H4 (cell line): ENCODE measurements at places on chromosomes 3 and 15. TPM values are rescaled to one million over a fixed set of nuclear protein-coding genes. Genes with fewer than 3 reads are reported as not detected.

Gene P2RY13
- total RNA-seq = not detected in 2 replicates

Gene MST1R
- 0.21 TPM in 1 of 2 replicates, not detected in the other for total RNA-seq

Gene ACSBG1
- total RNA-seq = 1.0 and 1.4 TPM in 2 replicates

Gene CDCP1
- 0.12 and 0.31 TPM in 2 replicates for total RNA-seq

Gene NRROS
- 0.02 TPM in 1 of 2 replicates, not detected in the other for total RNA-seq

Gene GOLGA8N
- total RNA-seq = 0.45 and 0.91 TPM in 2 replicates

Gene KY
- 0.04 TPM in 1 of 2 replicates, not detected in the other for total RNA-seq

DNA sequence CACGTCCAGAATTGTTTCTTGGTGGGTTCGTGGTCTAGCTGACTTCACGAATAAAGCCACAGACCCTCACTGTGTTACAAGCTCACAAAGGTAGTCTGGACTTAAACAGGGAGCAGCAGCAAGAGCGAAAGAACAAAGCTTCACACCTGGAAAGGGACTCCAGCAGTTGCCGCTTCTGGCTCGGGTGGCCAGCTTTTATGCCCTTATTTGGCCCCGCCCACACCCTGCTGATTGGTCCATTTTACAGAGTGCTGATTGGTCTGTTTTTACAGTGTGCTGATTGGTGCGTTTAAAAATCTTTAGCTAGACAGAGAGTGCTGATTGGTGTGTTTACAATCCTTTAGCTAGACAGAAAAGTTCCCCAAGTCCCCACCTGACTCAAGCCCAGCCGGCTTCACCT is 194.2 kb upstream of the NDN start:
- no peak for DNase-seq

DNA sequence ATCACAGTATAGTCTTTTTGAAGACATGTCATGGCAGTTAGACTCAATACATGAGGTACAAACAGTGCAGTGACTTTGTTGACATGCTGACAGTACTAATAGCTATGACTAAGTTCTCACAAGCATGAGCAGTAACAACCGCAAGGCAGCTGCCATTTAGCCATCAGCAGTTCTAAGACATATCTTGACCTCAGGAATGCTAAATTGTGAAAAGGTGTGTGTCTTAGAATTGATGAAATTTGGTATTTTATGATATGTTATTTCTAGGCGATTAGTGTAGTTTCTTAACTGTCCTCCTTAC is 60.7 kb upstream of the FURIN start:
- DNase-seq = peak; percentile 67

- DNase-seq = peak; percentile 23
Observed at GRCh38 chr15:52011711-52012144, 7.3 kb upstream of the MAPK6 start.

GRCh38 chr3:66303491-66303901 is 82.7 kb downstream of the SLC25A26 start:
- no peak for DNase-seq

DNA sequence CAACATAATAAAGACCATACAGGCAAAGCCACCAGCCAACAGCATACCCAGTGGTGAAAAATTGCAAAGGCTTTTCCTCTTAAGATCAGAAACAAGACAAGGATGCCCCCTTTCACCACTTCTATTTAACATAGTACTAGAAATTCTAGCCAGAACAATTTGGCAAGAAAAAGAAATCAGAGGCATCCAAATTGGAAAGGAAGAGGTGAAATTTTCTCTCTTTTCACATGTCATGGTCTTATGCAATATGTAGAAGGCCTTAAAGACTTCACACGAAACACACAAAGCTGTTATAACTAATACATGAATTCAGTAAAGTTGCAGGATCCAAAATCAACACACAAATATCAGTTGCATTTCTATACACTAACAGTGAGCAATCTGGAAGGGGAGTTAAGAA is 120.2 kb downstream of the APBA2 start:
- no peak for DNase-seq

DNA sequence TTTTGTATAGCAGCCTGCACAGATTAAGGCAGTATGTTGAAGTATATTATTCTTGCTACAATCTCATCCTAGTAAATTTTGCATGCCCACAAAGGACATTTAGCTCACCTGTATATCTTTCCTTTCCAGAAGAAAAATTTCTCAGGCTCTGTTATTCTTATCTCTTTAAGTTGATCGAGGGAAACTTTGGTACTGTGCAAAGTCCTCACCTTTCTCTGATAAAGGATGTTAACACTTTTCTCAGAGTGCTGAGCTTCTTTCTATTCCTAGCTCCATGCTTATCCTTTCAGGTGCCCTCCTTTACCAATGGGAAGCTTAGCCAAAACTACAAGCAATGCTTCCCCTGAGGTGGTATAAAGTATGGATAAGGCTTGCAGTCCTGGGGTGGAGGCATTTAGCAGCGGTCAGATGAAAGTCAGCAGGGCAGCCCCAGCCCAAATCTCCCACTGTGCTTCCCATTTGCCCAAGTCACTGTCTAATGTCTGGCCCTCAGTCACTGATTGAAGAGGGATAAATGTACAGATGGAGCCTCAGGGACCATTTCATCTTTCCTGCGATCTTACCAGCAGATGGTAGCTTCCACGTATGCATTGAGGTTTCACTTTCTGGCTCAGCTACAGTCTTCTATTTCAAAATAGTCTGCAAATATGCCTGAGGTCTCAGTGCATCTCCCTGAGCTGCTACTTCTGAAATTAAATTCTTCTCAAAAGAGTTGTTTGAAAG is 127.8 kb upstream of the P2RY1 start:
- DNase-seq = no peak

DNA sequence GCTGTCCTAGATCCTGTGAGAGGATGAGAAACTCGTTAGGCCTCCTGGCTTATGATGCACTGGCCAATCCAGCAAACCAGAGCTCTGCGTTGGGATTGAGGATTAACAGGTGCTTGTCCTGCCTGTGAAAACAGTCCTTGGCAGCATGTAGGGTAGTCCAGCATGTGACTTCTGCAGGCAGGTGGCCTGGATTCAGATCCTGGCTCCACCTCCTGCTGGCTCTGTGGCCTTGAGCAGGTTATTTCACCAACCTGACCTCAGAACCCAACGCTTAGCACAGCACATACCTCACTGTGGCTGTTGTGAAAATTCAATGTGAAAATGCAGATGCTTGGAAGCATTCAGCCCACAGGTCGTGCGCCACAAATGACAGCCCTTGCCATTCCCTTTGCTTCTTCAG is 33.6 kb downstream of the PLA2G4D start:
- no peak for DNase-seq

- no peak for DNase-seq
Observed at GRCh38 chr3:23836536-23837230, 30.9 kb downstream of the UBE2E1 start.
